ENCODE measurements at places on chromosomes 3 and 15.
A peak's percentile ranks its signal among the peaks of the same experiment; 100 is the strongest.

DNA sequence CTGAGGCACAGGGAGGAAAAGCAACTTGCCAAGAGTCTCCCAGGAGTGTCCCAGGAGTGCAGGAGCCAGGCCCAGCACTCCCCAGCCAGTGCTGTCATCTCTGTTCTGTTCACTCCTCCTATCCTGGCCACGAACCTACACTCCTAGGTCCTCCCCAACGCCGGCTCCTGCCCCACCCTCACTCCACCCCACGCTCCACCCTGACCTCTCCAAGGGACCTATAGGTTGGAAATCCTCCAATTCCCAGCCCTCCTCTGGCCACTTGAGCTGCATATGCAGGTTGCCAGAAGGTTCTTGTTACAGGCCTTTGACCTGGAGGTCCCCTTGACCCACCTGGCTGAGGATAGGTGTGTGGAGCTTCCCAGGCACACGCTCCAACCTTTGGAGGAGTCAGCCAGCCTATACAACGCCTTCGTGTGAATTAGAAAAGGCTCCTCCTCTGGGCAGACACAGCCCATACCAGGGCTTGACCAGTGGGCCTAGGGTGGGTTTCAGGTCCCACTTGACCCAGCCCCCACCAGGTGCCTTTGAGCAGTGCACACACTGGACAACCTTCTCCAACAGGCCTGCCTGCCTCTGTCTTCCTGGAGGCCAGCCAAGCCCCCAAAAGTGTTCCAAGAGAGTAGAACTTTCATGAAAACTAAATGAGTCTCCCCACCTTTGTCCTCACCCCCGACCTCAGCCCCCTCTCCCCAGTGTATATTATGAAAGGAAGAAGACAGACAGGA, 167.2 kb upstream of the TLE3 start:
- no peak for DNase-seq

DNA sequence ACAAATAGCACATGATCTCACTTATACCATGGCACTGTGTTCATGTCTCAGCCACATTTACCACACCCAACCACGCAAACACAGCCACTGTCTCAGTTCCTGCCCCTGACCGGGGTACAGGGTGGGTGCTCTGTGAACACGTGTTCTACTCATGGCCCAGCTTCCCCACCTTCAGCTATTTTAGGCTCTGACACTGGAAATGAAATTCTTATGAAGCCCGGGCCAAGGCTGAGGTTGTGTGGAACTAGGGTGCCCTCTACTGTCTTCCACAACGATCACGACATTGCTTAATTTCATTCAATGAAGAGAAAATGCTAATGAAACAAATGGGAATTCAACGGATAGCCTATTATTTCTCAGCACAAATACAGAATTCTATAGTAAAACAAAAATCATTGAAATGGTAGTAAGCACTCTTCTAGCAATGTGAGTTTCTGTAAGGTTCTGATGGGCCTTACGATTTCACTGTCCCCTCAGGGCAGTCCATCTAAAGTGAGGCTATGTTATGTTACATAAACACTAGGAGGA, 2.1 kb upstream of the GABRA5 start:
- DNase-seq = peak; percentile 60

DNA sequence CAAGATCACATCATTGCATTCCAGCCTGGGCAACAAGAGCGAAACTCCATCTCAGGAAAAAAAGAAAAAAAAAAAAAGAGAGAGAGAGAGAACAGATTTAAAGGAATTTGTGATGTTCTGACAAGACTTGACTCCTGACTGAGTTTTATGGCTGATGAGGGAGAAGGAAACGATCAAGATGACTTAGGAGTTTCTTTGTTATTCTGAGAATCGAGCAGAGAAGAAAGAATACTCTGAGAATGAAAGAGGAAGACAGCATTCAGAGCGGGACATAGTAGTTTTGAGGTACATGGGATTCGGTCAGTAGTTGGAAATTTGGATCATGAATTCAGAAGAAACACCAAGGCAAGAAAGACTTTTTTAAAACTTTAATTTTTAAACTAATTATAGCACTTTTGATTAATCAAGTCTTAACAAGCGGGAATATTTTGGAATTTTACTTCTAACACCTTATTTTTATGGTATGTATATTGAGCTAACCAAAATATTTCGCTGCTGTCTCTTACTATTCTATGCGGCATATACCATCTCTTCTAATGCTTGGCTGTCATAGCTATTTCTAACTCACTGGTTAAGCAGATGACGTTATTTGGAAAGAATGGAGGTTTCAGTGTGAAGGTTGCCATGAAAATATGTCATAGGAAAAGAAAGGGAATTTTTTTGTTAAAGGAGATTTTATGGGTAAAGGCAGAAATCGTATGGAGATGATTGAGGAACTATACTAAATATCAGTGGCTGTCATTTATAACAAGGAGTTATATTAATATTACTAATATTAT, 644.1 kb downstream of the RBMS3 start:
- no peak for DNase-seq

DNA sequence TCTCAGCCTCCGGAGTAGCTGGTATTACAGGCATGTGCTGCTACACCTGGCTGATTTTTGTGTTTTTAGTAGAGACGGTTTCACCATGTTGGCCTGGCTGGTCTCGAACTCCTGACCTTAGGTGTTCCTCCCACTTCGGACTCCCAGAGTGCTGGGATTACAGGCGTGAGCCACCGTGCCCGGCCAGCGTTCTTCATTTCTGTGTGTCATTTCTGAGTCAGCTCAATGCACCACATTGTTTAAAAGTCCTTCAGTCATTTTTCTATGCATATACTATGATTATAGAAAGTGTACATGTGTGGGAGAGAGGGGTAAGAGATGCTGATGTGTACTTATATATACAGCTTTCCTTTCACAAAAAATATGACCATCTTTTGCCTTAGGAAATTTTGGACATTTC, 2.1 kb downstream of the QTRT2 start:
- no peak for DNase-seq

DNA sequence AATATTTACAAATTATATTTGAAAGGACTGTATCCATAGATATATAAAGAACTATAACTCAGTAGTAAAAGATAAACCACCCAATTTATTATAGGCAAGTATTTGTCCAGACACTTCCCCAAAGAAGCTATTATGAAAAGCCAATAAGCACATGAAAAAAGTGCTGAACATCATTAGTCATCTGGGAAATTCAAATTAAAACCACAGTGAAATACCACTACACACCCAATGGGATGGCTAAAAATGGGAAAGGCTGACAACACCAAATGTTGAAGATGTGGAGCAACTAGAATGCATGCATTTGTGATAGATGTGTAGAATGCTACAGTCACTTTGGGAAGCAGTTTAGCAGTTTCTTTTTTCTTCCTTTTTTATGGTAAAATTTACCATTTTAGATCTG, 147.0 kb downstream of the PDE8A start:
- no peak for DNase-seq

GRCh38 chr15:85764649-85765277, 30.0 kb downstream of the KLHL25 start:
- DNase-seq = no peak

- DNase-seq = no peak
Measured at GRCh38 chr3:183161552-183162336, 790 bp downstream of the LAMP3 start.

- DNase-seq = peak; percentile 94
Measured at GRCh38 chr3:128854475-128854874, 24.9 kb upstream of the ACAD9 start.

DNA sequence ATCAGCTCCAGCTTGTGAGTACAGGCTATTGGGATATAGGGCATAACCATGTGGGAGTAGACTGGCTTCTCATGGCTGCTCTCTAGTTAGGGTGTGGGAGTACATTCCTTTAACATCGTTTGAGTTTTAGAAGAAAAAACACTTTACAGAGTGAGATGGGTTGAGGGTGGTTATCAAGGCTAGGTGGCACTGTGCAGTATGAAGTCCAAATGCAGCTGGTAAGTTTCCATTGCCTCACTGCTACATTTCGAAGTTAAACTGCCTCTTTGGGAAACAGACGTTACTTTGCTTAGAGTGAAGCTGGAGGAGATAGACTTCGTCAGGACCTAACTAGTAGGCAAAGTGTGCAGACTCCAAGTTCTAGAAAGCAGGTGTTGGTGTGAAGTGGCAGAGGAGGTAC, 192.4 kb downstream of the SQOR start:
- no peak for DNase-seq

GRCh38 chr3:27528791-27529190, 44.6 kb upstream of the SLC4A7 start:
- peak; percentile 14 for DNase-seq

DNA sequence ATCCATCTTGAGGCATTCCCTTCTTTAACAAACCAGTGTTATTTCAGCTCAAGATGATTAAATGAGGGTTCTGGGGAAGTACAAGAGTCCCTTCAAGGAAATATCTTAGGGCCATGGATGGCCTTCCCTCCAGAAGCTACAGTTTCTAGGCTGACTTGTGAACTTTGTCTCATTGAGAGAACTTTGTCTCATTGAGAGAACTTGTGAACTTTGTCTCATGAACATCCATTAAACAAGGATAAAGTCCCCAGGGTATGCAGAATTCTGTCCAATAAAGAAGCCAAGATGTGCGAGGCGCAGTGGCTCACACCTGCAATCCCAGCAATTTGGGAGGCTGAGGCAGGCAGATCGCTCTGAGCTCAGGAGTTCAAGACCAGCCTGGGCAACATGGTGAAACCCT, 341.5 kb downstream of the THSD4 start:
- no peak for DNase-seq

GRCh38 chr3:30199096-30199759, 407.2 kb upstream of the TGFBR2 start:
- peak; percentile 74 for DNase-seq

- DNase-seq = no peak
Measured at GRCh38 chr15:65525622-65526021, 4.6 kb upstream of the HACD3 start.

- DNase-seq = no peak
Measured at GRCh38 chr15:63364399-63365272, 17.0 kb downstream of the CA12 start.

DNA sequence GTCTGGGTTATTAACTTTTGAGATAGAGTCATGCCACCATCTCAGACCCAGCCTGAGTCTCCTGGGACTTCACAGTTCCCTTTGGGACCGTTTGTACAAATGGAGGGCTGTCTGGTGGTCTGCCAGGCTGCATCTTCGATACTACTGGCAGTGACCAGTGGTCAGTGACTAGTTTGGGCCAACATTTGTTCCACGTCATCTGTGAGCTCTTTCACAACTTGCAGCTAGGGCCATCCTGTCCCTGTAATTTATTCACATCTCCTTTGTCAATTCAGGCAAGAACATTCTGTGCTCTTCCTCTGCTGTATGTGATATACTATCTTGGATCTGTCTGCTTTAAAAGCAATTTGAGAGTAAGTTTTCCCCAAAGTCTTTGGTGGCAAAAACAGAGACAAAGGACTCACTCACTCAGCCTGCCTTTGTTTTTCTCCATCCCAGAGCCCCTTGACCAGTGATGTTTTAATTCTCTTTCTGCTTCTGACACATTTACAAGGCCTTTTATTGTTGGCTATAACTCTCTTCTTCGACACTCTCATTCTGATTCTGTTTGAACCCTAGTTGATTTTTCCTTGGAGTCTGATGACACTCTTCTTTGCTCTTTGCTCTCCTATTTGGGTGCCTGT, 353.4 kb downstream of the EPHB1 start:
- DNase-seq = no peak

- no peak for DNase-seq
Measured at GRCh38 chr3:114660808-114661207, 367.0 kb downstream of the TIGIT start.

DNA sequence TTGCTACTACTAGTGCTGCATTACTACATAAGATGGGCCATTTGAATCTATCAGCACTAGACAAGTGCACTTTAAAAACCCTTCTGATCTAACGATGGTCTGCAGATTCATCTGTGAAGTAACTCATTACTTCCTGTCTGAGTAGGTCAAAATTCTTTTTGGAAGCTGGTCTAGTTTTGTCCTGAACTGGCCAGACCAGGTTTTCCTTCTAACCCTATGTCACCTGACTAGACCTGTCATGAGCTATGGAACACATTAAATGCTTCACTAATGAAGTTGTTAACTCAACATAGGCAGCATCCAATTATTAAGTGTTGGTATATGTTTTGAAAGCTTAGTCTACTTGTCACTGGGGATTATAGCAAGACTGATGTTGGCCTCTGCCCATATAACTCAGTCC, 10.1 kb upstream of the RBM5 start:
- DNase-seq = peak; percentile 7

DNA sequence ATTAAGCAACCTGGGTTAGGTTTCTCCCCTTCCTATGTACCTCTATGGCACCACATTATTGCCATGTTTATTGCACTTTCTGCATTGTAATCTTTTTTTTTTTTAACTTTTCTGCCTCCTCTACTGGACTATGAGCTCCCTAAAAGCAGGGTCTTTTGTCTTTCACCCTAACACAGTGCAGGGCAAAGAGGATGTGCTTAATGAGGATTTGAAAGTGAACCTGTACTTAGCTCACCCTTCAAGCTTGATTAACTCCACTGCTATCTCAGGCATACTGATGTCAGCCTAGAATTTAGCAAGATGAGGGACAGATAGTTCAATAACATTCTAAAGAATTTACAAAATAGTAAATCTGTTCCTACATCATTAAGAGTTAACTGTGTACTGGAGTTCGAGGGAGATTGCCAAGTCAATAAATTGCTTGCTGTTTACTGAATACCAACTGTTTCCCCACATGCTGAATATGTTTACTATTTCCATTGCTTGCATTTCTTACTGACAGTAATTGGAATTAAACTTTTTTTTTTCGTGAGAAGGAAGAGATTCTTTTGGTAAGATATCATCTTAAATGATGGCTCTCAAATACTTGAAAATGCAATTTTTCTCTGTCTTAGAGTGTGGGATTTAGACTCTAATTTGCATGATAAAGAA, 15.7 kb upstream of the PPARG start:
- no peak for DNase-seq

GRCh38 chr15:62649793-62650420, 392.6 kb upstream of the TPM1 start:
- peak; percentile 4 for DNase-seq

DNA sequence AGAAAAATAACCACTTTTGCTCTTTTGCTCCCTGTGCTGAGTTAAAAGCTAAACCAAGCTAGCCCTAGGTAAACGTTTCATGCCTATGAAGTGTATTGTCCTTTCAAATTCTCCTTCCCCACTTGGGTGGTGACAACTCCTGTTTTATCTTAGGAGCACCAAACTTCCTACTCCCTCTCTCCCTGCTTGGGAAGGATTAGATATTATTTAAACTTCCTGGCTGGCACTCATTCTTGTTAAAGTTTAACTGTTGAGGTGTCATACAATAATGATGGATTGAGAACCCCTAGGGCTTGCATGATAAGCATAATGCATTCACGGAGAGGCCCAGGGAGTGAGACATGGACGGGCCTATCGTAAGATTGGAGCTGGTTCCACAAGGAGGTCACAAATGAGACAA, 29.5 kb downstream of the B4GALT4 start:
- no peak for DNase-seq

GRCh38 chr15:58260725-58261267, 122.6 kb downstream of the AQP9 start:
- no peak for DNase-seq

DNA sequence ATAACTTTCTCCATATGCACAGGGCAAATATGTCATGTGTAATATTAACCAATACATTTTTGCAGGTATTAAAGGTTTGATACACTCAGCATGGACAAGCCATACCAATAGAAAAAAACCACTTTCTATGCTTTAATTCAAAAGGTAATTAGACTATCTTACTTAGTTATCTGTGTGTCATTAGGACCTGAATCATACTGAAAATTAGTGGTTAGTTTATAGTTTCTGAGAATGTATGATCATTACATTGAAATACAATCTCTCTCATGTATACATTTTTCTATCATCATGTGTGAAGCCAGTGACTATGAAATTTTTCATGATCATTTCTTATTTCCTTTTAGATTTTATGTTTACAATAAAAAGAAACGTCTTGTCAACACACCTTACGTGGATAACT, 16.3 kb downstream of the RPS27L start:
- DNase-seq = no peak

- no peak for DNase-seq
Measured at GRCh38 chr3:127851899-127852298, 29.6 kb upstream of the MGLL start.
